ENCODE measurements at places on chromosomes 12 and 14.

- DNase-seq, result no peak
These were observed 4.9 kb upstream of the NEMF start for GRCh38 chr14:49857427-49858003.

GRCh38 chr14:54533100-54533499, 23.4 kb downstream of the CGRRF1 start:
- no peak for DNase-seq

DNA sequence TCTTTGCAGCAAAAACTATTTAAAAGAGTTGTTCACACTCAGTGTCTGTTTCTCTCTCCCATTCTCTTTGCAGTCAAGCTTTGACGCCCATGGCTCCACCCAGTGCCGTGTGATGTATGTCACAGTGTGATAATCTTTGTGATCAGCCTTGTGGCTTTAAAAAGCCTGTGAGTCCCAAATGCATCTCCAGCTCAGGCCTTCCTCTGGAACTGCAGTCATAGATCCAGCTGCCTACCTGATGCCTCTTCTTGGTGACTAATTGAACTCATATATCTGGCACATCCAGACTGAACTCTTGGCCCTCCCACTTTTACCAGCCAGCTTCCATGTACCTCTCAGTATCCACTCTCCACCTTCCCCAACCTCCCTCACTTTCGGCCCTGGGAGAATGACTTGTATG, 182.8 kb upstream of the ARHGAP5 start:
- no peak for DNase-seq

- DNase-seq, result no peak
These were observed 76.0 kb upstream of the TMCC3 start for GRCh38 chr12:94726236-94726835.

- no peak for DNase-seq
These were observed 81.3 kb downstream of the DNAI7 start for GRCh38 chr12:25113651-25114050.

- no peak for DNase-seq
These were observed 93.4 kb downstream of the SLC41A2 start for GRCh38 chr12:104864668-104865067.

DNA sequence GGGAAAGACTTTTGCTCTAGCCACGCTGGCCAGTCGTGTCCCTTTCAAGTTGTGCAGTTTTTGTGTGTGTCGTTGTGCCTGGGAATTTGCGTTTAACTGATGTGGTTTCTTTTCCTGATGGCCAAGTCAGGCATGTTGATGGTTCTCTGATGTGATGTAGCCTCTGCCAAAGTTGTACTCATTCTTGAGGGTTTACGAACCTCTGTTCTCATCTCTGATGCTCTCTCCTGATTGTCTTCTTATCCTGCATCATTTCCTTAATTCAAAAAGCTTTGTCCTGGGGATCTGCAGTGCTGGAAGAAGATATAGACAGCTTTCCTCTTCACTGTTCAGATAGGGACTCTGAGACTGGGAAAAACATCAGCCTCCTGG, 25.4 kb downstream of the CD9 start:
- no peak for DNase-seq

GRCh38 chr14:71918955-71919354, 13.3 kb upstream of the RGS6 start:
- DNase-seq, result no peak

GRCh38 chr12:130960058-130960457, 6.4 kb downstream of the ADGRD1 start:
- no peak for DNase-seq

DNA sequence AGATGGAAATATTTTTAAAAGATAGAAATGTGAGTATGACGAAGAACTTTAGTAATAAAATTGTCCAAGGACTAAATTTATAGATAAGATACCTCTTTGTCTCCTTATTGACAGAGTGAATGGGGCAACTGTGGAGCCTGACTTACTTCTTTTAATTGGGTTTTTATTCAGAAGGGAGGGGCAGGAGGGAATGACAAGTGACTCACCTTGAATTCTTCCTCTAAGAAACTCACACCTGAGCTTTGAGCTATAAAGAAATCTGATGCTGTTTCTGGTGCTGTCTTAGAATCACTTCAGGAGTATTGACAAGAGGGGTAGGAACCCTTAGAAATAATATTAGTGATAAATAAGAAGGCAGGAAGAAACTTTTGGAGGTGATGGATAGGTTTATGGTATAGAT, 951 bp downstream of the NR1H4 start:
- no peak for DNase-seq
